IMR-90 (cell line): ENCODE measurements at places on chromosomes 13 and 19. TPM values are rescaled to one million over a fixed set of nuclear protein-coding genes. Genes with fewer than 3 reads are reported as not detected.

DNA sequence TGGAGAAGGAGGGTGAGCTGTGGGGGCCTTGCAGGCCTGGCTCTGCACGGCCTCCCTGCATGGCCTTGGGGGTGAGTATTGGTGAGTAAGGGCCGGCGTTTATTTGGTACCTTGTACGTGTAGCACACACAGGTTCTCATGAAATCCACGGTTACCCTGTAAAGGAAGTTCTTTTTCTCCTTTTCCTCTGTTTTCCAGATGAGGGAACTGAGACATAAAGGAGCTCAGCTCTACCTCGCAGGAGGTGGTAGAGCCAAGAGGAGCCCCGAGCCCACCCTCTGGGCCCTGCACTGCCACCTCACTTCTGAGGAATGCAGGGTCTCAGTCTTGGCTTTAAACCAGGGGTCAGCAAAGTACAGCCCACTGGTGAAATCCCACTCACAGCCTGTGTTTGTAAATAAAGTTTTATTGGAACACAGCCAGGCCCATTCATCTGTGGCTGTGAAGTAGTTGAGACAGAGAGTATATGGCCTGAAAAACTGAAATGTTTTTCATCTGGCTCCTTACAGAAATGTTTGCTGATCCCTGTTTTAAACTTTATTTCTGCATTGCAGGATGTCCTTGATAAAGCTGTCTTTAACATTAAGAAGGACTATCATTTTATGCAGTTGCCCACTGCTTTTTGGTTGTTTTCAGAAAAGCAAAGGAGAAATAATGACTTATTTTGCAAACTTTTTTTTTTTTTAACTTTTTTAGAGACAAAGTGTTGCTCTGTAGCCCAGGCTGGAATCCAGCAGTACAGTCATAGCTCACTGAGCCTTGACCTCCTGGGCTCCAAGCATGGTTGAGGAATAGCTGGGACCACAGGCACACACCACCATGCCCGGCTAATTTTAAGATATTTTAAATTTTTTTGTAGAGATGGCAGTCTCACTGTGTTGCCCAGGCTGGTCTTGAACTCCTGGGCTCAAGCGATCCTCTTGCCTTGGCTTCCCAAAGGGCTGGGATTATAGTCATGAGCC lies 6.4 kb downstream of the EPN1 start:
- peak; percentile 53 for DNase-seq

DNA sequence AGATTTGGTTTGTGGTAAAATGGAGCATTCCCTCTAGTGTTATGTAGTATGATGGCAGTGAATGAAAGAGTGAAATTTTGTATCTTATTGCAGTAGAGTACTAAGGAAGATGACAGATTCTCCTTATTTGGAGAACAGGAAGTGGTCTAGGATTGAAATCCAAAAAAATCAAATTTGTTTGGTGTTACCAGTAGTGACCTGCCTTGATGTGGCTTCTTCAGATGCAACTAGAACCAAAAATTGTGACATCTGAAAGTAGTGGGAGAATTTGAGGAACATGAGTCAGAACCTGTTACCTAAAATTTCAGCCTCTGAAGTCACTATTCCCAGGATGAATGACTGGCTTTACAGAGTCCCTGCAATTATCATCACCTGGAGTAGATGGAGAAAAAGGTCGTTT lies 165.9 kb downstream of the KLF5 start:
- peak; percentile 30 for DNase-seq

- peak; percentile 10 for DNase-seq
Measured at GRCh38 chr13:37495046-37495445, 103.5 kb downstream of the POSTN start.

DNA sequence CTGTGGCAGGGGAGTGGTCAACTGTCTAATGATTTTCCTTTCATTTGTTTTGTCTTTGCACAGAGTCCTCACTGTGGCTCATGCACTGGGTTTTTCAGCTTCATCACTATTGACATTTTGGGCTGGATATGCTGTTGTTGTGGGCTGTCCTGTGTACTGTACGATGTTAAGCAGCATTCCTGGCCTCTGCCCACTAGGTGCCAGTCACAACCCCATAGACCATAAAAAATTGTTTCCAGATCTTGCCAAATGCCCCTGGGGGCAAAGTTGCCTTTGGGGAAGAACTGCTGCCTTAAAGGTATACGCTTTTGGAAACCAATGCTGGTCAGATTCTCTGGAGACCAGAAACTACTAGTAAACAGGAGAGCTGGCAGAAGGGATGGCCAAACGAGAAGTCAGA lies 310.4 kb downstream of the SPRY2 start:
- no peak for DNase-seq

GRCh38 chr13:82747958-82748357 lies 1134.3 kb downstream of the SLITRK1 start:
- peak; percentile 53 for DNase-seq

DNA sequence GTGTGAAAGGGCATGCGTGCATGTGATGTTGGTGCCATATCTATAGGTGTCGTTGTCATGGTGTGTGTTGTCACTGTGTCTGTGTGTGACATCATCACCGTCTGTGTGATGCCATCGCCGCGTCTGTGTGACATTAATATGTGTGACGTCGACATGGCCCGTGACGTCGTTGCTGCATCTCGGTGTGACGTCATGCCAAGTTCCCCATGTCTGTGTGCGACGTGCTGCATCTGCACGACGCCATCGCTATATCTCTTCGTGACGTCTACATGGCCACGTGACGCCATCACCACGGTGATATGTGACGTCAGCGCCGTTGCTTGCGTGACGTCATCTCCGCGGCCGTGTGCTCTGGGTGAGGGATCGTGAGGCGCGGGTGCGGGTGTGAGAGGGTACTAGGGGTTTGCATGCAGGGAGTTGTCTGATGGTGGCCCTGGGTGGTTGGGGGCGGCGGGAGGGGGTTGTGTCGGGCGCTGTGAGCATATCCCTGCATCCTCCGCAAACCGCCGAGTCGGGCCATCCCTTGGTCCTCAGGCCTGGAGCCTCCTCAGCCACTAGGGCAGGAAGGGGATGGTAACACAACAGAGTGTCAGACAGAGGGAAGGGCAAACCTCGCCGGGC lies 14.6 kb downstream of the GTPBP3 start:
- DNase-seq = no peak

- DNase-seq = no peak
Measured at GRCh38 chr13:73370066-73370465, 311.3 kb downstream of the KLF5 start.

The P2RY11 gene
- 0.54 and 0.56 TPM in 2 replicates for total RNA-seq

The MUC16 gene
- not detected in 2 replicates for total RNA-seq

The MEDAG gene
- total RNA-seq = 0.28 and 0.36 TPM in 2 replicates

The ZSWIM9 gene
- total RNA-seq = 0.54 and 0.56 TPM in 2 replicates

The PRR12 gene
- total RNA-seq = 0.28 and 0.36 TPM in 2 replicates

The KLHL1 gene
- total RNA-seq = not detected in 2 replicates
